ENCODE measurements at places on chromosomes 3 and 15.

- DNase-seq, result no peak
These were observed 20.5 kb upstream of the MUC20 start for GRCh38 chr3:195700319-195700718.

GRCh38 chr3:18772699-18773305 is 347.7 kb upstream of the SATB1 start:
- no peak for DNase-seq

GRCh38 chr3:171801738-171802589 is 8.3 kb downstream of the PLD1 start:
- DNase-seq, result no peak

GRCh38 chr15:98663045-98663444 is 14.7 kb downstream of the IGF1R start:
- no peak for DNase-seq

- no peak for DNase-seq
These were observed 93.2 kb downstream of the ZNF280D start for GRCh38 chr15:56640127-56640526.

DNA sequence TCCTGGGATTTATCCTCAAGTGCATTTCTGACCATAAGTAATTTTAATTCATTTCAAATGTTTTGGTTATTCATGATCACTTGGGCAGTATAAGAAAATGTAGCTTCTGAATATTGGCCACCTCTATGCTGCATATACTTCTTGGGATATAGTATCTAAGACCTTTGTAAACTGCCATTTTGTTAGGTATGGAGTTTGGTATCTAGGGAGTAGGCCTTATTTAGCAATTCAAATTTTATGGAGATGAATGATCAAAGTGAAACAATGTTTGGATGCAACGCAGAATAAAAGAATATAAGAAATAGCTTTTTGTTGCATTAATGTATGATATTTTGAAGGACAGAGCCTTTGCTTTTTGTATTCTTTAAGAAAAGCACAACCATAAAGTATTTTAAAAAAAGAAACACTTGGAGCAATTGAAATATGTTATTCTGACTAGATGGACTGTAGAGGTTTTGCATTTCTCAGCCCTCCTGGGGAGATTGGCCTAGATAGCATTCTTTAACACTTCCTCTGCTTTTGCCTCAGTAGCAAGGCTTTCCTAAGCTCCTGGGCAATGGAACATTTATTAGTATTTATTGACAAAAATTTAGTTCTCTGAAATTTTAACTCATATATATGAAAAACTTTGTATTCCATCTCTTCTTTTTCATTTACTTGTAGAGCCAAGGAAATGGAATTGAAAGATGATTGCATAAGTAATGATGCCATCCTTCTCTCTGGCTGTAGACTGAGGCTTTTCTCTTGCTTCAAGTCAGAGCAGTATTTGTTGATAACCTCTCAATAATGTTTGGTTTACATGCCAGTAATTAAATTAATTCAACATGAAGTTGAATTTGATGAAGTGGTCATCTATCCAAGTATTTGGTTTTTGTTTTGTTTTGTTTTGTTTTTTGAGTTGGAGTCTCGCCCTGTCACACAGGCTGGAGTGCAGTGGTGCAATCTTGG is 61.8 kb upstream of the UTS2B start:
- DNase-seq, result no peak

GRCh38 chr15:90560229-90560776 is 30.6 kb downstream of the CRTC3 start:
- no peak for DNase-seq

GRCh38 chr15:45199136-45199810 is 11.5 kb upstream of the SHF start:
- no peak for DNase-seq

DNA sequence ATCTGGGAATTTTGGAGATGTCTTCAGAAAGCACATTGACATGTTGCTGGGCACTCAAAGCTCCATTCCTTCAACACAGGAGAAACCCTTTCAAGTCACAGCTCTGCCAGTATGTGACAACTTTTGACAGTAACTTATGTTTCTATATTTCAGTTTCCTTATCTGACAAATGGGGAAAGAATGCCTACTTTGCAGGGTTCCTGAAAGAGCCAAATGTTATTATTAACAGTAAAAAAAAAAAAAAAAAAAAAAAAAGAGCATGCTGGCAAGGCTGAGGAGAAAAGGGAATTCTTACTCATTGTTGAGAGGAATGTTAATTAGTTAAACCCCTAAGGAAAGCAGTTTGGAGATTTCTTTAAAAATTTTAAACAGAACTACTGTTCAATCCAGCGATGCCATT is 272.5 kb upstream of the TGFBR2 start:
- no peak for DNase-seq

DNA sequence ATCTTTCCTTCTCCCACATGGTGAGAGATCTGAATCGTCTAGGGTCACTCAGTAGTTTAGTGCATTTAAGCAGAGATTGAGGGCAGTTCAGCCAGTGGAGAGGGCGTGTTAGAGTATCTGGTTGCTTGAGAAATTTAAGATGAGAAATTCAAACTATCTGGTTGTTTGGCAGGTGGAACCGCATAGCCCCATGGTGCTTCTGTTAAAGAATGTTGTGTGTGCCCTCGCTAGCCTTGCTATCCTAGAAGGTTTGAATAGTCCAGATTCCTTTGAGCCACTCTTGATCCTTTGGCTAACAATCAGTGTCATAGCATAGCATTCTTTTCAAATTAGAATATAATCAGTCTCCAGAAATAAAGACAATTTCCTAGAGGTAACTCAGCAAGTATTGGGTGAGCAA is 32.1 kb downstream of the ABHD17C start:
- no peak for DNase-seq

GRCh38 chr3:124879337-124879680 is 7.9 kb downstream of the ITGB5 start:
- DNase-seq, result no peak

- DNase-seq, result no peak
These were observed 531.6 kb downstream of the MECOM start for GRCh38 chr3:169131690-169132464.

DNA sequence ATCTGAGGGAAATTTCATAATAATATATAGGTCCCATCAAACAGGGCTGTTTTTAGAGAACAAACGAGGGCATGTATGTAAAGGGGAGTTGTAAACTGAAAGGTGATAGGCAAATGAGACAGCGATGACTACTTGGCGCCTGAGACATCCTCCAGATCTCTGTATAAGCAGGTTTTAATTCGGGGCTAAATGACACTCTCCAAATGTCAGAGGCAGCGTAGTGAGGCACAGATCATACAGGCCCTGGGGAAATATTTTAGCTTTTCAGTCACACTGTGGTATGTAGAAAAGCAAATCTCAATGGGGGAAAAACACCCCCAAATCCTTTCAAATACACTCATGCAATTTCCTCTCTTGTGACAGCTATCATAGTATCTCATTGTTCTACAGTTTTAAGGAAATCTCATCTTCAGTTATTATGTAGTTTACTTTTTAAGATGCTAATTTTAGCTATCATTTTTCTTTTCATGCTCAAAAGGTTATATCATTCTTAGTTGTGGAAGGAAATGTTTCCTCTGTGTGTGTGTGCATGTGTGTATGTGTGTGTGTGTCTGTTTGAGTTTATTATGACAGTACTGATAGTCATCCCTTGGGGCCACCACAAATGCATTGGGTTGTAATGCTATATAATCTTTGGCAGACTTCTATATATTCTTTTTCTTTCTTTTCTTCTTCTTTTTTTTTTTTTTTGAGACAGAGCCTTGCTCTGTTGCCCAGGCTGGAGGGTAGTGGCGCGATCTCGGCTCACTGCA is 1.1 kb downstream of the TPRG1 start:
- no peak for DNase-seq

GRCh38 chr3:66098436-66098835 is 59.7 kb upstream of the MAGI1 start:
- no peak for DNase-seq

GRCh38 chr3:190059242-190059590 is 61.5 kb downstream of the P3H2 start:
- DNase-seq, result no peak

DNA sequence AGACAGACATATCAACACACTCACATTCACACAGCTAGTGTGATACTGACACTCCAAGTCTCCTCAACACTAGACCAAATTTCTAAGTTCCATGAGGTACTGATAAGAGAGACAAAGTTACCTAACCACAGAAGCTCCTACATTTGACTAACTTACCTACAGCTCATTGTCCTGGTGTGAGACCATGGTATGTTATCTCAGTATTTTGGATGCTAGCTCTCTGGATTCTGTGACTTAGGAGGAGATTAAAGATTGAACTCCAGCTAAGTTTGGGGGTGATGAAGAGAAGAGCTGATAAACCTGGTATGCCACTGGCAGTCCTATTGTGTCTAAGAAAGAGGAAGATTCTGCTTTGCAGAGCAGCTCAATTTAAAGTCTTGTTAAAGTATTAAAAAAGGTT is 144.0 kb upstream of the MYRIP start:
- DNase-seq, result no peak

DNA sequence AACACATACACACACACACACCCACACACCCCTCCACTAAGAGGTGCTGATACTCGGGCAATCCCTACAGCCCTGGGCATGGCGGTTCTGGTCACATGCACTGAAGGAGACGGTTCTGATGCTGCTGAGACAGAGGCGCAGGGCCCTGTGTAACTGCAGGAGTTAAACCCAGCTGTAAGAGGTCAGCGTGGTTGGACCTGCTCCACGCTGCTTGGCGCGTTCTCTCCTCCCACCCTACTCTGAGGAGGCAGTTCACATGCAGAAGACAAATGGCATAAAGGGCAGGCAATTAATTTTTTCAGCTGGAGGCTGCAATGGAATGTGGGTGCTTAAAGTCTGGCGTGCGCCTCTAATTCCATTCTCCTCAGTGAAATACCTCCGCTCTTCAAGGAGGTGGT is 35.2 kb downstream of the GRK7 start:
- DNase-seq, result no peak

- DNase-seq, result no peak
These were observed 3.1 kb upstream of the ABHD6 start for GRCh38 chr3:58234516-58234931.

GRCh38 chr3:60337421-60337820 is 913.8 kb downstream of the FHIT start:
- DNase-seq, result no peak

DNA sequence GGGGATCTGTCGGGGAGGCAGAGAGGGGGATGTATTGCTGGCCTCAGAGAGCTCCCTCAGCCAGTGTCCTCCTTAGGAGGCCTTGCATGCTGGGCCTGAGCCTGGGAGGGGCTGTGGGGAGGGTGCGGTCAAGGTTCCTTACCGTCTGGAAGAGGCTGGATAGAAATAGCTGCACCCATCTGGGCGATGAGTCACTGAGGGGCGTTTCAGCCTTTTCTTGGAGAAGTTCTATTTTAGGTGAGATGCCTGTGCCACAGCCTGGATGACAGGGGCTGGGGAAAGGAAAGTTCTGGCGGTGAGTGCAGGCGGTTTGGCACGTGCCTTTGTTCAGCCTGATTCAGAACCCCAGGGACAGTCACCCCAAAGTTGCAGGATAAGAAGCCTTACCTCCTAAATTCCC is 35.7 kb upstream of the APEH start:
- DNase-seq, result no peak

DNA sequence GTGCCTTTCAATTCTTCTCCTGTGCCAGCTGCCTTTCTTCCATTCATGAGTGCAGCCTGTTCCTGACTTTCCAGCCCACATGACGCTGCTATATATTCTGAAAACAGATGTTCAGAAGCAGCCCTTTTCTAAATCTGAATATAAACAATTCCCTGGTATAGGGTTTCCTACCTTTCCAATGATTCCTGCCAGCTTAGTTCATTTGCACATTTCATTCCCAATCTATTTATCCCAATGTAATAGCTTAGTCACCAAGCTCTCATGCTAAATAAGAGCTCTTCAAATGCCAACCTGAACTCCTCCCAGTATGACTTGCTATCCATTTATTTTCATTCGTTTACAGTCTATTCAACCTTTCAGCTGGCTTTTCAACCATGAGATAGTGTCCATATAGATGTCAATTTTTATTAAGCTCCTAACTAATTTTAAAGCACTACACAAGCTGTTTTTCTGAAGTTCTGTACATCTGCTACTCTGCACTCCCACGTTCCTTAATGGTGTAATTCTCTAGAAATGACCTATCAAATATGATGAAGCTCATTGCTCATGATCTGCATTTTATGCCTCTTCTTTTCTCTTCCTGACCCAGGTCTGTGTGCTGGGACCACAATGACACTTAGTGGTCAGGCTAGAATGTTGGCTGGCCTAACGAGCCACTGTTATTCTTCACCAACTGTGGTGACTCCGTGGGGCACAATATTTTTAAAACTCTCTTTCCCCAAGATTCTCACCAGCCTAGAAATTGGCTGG is 605.0 kb upstream of the TBL1XR1 start:
- no peak for DNase-seq

DNA sequence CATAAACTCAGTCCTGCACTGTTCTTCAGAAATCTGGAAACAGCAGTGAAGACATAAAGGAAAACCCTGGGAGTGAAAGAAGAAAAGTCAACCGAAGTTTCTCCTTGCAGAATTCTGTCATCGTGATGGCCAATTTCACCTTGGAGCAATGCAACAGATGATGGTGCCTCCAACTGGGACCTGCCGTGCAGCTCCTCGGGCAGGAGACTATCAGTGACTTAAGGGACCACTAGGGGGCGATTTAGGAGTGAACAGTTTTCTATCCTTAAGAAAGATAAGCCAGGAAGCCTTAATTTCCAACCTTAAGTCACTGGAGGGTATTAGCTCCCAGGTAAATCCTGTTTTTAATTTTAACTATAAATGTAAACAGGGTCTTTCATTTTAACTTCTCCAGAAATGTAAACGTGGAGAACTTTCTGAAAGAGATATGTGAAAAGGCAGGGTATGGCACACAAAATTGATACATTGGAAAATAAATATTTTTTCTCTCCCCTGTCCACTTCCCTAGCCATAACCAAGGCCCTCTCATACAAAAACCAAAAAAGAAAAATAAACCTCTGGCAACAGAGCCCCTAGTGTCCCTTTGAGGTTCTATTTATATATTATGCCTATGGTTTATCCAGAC is 116.3 kb downstream of the PDZRN3 start:
- DNase-seq, result peak; percentile 33

DNA sequence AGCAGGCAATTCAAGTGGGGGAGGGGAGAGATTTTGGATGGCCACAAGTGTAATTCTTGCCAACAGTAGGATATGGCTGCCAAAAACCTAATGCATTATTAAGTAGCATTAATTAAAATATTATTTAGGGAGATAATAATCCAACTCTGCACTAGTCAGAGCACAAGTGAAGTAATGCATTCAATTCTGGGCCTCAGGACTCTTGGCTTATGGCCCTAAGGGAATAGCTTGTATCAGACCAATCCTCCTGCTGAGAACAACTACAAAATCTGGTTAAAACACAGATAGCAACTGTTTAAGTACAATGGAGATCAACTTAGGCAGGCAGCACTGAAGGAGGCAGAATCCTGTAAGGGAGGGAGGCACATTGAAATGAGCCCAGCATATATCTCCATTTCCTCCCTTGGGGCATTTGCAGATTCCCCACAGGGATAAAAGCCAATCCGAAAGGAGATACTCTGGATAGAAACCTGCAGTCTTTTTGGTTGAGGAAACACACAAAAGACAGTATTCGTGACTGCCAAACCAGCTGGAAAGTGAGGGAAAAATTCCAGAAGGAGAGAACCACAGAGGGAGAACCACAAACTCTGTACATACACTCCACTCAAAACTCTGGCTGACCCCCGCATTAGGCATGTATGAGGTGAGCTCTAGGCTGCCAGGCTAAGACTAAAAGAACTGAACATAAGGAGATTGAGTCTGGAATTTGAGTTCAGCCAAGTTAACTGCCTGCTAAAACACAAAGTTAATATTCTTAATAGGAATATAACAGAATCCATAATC is 57.4 kb downstream of the ETFA start:
- no peak for DNase-seq

- no peak for DNase-seq
These were observed 37.4 kb downstream of the SLC6A1 start for GRCh38 chr3:11029948-11030347.

GRCh38 chr3:129016720-129017483 is 15.8 kb downstream of the EFCC1 start:
- DNase-seq, result no peak
